ENCODE measurements at places on chromosomes 7 and 10.

GRCh38 chr10:109215291-109216075, 707.8 kb downstream of the XPNPEP1 start:
- no peak for DNase-seq

GRCh38 chr7:148723166-148723559, 24.5 kb downstream of the CUL1 start:
- no peak for DNase-seq

GRCh38 chr10:130022511-130023299, 58.6 kb upstream of the EBF3 start:
- peak; percentile 75 for DNase-seq

GRCh38 chr7:66958538-66959350, 36.6 kb downstream of the SBDS start:
- DNase-seq: no peak

- DNase-seq: peak; percentile 93
Observed at GRCh38 chr10:119370111-119370741, 162.9 kb downstream of the GRK5 start.

DNA sequence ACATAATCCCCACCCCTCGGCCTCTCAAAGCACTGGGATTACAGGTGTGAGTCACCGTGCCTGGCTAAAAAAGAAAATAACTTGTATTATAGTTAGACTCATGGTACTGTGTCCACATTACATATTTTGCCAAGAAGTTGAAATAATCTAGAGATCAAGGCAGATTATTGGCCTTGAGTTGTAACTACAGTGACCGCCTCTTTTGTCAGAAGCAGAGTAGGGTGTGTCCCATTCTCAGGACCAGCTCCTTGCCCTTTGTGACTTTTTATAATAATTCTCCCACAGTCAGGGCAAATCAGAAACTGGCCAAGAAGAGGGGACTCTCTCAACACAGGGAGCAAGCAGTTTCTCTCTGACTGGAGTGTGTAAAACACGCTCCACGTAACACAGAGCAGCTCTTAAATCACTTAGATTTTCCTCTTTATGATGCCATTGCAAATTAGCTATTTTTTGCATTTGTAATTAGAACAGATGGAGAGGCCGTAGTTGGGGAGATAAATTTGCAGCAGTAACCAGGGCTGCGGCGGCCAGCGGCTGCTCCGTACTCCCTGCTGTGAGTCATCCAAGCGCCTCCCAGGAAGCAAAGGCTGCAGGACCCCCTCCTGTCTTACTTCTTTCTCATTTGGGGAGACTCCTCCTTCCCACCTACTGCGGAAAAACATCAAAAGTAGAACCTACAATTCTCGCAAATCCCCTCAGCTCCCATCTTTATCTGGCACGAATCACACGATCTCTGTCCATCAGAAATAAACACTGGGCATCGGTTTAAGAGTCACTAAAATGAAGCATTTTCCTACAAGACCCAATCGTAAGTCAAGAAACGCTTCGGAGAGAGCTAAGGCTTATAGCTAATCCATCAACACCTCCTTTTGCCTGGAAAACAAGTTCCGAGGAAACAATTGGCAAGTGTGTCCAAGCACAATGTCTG, 32.1 kb upstream of the MSRB2 start:
- no peak for DNase-seq

DNA sequence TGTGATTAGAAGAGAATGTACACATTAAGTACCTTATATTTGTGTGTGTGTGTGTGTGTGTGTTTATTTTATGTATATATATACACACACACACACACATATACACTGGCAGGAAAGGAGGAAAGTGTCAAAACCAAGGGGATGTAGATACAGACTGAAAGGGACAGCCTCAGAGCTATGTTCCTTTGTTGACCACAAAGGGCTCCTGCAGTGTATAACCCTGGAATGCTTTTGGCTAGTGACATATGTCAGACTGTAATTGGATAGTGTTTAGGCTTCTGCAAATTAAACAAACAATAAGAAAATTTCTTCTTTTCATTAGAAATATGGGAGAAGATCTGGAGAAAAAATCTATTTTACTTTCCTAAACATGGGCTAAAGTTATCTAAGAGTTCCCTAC, 15.9 kb downstream of the GBF1 start:
- DNase-seq: no peak

- no peak for DNase-seq
Observed at GRCh38 chr10:13658871-13659685, 72.3 kb downstream of the PRPF18 start.

DNA sequence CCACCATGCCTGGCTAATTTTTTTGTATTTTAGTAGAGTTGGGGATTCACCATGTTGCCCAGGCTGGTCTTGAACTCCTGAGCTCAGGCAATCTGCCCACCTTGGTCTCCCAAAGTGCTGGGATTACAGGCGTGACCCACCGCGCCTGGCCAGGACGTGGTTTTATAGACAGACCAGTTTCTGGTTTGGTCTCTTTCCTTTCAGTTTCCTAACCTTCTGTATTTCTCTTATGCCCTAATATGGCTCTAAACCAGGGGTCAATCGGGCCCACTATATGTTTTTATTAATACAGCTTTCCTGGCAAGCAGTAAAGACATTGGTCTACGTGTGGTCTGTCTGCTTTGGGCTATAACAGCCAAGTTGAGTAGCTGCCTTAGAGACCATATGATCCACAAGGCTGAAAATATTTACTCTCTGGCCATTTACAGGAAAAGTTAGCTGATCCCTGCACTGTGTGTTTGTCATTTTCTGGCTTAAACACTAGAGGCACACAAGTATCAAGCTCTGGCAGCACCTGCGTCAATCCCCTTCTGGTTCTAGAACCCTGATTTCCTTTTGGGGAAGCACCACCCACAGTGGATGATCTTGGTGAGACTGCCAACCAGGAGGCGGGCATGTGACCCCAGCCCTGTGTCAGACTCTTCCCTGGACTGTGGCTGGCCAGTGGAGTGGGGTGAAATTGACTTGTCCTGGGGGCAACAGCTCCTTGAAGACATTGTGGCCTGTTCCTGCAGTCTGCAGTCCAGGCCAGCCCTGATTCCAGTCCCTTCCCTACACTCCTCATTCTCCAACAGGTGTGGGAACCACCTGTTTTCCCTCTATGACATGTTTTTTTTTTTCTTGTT, 497.2 kb downstream of the PLXNA4 start:
- DNase-seq: no peak

DNA sequence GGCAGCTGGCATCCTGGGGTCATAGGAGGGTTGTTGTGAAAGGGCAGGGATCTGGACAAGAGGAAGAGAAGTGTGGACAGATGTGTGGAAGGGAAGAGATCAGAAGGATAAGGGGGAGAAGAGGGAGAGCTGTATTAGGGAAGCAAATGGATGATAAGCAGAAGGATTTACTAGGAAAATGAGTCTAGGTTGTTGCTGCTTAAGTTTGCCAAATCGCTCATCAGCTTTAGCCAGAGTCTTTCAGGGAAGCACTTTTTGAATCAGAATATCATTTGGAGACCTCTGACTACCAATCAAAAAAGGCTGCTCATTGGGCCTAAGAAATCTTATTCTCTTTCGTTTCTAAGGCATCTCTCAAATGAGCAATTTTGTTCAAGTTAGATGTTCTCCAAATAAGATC, 2.6 kb upstream of the CSGALNACT2 start:
- no peak for DNase-seq

GRCh38 chr10:94038024-94038423, 44.3 kb downstream of the PLCE1 start:
- DNase-seq: peak; percentile 5

DNA sequence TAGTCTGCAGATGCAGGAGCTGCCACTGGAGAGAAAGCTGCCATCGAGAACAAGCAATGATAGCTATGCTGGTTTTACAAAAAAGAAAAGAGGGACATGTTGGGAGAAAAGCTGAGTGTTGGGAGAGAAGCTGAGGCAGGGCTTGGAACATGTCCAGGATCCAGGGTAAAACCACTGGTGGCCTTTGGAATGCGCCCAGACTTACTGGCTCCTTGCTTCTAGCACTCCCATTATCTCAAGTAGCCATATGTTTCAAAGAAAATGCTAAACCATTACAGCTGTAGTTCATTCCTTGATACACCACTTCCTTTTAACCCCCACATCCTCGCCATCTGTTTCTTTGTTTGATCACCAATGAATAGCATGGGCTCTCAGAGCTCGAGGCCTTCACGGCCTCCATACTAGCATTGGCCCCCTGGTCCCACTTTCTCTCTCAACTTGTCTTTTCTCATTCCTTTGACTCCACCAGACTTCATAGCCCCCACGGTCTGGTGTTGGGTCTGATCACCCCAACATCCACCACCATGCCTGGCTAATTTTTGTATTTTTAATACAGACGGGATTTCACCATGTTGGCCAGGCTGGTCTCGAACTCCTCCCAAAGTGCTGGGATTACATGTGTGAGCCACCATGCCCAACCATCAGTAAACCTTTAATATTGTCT, 23.8 kb upstream of the PLAC9 start:
- DNase-seq: no peak

GRCh38 chr10:67784474-67784873, 53.5 kb downstream of the DNAJC12 start:
- DNase-seq: no peak

- DNase-seq: no peak
Observed at GRCh38 chr10:97540669-97541500, 31.7 kb upstream of the ANKRD2 start.

GRCh38 chr10:121891103-121891502, 36.7 kb downstream of the ATE1 start:
- no peak for DNase-seq

DNA sequence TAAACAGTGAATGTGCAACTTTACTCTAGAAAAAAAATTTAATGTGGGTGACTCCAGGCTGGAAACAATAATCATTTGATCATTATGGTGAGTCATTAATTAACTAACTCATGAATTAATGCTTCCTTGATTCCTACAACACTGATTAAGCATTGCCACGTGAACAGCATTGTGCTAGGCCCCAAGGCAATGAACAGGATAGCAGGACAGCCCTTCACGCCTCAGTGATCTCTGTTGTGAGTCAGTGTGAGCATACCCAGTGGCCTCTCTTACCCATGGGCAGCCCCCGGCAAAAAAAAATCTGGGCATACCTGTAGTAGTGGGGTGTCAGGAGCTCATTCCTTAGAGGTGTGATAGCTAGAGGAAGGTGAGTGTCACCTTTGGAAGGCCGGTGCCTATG, 76.0 kb downstream of the DENND2A start:
- no peak for DNase-seq

GRCh38 chr7:158275711-158276413, 311.8 kb downstream of the PTPRN2 start:
- no peak for DNase-seq

DNA sequence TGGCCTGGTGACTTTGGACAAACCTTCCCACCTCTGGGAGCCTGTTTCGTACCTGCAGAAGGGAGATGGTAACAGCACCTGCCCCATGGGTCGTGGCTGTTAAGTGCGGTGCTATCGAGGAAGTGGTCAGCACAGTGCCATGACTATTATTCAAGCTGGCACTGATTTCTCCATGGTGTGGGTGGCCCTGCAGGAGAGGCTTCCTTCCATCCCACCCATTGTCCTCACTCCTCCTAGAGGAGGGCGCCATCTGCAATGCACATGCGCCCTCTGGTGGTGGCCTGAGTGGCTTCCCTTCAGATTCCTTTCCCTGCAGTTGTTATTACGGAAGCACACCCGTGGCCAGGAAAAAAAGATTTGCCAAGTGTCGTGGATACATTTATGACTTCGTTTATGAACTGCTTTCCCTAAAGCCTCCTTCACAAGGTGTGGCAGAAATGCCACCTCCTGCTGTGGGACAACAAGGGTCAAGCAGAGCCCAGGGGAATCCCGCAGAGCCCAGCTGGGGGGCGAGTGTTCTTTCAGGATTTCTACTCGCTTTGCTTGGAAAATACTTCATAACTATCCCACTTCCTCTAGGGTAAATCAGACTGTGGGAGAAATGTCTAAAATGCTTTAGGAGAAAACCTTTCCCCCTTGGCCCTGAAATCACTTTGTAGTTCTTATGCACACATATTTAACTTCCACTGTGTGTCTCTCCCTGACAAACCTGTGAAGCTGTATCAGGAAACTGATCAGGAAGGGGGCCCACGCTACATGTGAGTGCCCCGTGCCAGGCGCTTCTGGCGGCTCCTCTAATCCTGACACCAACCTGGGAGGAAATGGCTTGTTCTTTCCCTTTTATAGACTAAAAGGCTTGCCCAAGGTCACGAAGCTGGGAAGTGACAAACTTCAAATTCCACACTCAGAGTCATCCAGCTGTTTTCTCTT, 98.0 kb upstream of the ANLN start:
- peak; percentile 91 for DNase-seq

DNA sequence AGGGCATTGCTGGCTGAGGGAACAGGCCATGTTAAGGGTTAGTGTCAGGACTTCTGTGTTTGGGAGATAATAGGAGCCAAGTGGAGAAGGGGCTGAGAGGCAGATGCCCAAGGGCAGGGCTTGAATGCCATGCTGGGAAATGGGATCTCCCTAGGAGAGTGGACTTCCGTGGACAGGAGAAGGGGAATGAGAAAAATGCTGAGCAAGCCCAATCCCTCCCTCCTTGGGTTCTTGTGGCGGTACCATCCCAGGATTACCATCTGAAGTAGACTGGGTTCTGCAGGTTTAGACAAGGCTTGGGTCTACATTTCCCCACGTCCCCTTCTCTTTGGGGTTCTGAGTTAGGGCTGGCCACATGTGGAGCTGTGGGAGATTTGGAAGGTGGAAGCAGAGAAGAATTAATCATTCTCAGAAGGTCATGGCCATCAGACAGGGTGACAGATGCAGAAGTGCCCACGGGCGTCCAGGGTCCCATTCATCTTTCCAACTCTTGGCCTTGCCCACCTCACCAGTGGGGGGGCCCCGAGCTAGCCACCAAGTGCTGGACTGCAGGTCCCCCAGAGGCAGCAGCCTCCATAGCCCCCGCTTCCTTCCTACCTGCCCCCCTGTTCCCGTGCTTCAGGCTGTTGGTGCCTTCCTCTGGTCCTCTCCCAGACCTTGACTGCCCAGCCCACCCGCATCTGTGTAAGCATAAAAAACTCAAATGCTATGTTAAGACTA, 354.8 kb downstream of the RPS24 start:
- no peak for DNase-seq

GRCh38 chr10:94193466-94193924, 169.2 kb downstream of the NOC3L start:
- peak; percentile 12 for DNase-seq

- DNase-seq: no peak
Observed at GRCh38 chr7:93856323-93856722, 34.2 kb downstream of the TFPI2 start.

GRCh38 chr10:90939116-90939515, 18.2 kb upstream of the ANKRD1 start:
- no peak for DNase-seq

- no peak for DNase-seq
Observed at GRCh38 chr10:1243486-1244234, 187.5 kb downstream of the WDR37 start.

- DNase-seq: no peak
Observed at GRCh38 chr7:134782121-134782623, 2.7 kb downstream of the CALD1 start.

- peak; percentile 89 for DNase-seq
Observed at GRCh38 chr10:103781329-103782061, 73.9 kb downstream of the SH3PXD2A start.

DNA sequence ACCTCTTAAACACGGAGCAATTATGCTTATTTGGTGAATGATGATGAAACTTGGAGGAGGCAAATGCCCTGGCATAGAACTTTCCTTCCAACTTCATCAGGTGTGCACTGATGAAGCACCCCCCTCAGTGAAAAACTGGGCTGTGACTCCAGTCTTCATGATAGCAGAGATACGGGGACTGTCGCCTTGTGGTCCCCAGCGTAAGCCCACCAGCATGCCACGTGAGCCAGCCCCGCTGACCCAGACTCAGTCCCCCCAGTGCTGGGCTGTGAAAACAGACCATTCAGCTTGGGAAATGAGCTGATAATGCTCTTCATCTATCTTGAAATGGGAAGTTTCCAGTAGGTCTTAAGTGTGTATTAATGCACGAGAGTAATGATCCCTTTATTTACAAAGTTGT, 177.0 kb downstream of the SNX10 start:
- no peak for DNase-seq

- no peak for DNase-seq
Observed at GRCh38 chr10:49172061-49172776, 16.0 kb downstream of the TMEM273 start.

All from hepatic stellate cell (primary cell).